ENCODE measurements at places on chromosomes 1 and 21. TPM values are rescaled to one million over a fixed set of nuclear protein-coding genes. Genes with fewer than 3 reads are reported as not detected.

The NUDT17 gene
- 5.7 TPM for polyA plus RNA-seq

The ATP1A2 gene
- polyA plus RNA-seq, result 0.16 TPM

The SPRR2G gene
- not detected for polyA plus RNA-seq

The RNF207 gene
- polyA plus RNA-seq, result 17.9 TPM

The PTGER3 gene
- polyA plus RNA-seq, result not detected

The SHISAL2A gene
- polyA plus RNA-seq, result not detected

The ILF2 gene
- 292 TPM for polyA plus RNA-seq

The RHBDL2 gene
- 1.6 TPM for polyA plus RNA-seq

The ANP32E gene
- polyA plus RNA-seq, result 10.3 TPM

The FBXO2 gene
- polyA plus RNA-seq, result 79.1 TPM

The FAM72D gene
- polyA plus RNA-seq, result 4.4 TPM

The LPAR3 gene
- not detected for polyA plus RNA-seq

The KRTAP12-2 gene
- not detected for polyA plus RNA-seq

The DDX20 gene
- 4.0 TPM for polyA plus RNA-seq

The IRF6 gene
- polyA plus RNA-seq, result not detected

The CAMK1G gene
- polyA plus RNA-seq, result not detected

The WRAP73 gene
- polyA plus RNA-seq, result 40.4 TPM

The PLA2G2E gene
- not detected for polyA plus RNA-seq

The NGF gene
- not detected for polyA plus RNA-seq

The SLC9C2 gene
- polyA plus RNA-seq, result not detected

The RPAP2 gene
- polyA plus RNA-seq, result 10.0 TPM

The IL12RB2 gene
- polyA plus RNA-seq, result not detected

All from HepG2 (cell line).